Gastrocnemius medialis (tissue), 4 donors: ENCODE measurements at places on chromosomes 4 and X. TPM values are rescaled to one million over a fixed set of nuclear protein-coding genes. Genes with fewer than 3 reads are reported as not detected.

GRCh38 chr4:139875411-139875825, 209.8 kb downstream of the MGST2 start:
- no peak for DNase-seq

DNA sequence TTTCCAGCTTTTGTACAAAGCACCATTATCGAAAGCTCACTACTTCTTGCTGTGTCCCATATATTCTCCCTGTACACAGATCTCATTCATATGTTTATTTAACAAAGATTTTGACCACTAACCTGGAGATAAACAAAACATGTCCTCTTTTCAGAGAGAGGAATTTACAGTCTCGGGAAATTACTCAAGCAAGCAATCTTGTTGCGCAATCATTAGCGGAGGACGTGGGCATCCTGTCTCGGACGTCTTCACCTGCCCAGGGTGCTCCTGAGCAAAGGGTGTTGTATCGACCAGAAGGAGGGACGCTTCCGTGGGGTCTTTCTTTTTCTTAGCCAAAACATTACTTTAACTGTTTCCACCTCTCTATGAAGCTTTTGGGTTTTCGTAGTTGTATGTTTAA, 66.5 kb upstream of the CLCN4 start:
- no peak for DNase-seq

GRCh38 chrX:69060631-69061408, 104.4 kb downstream of the PJA1 start:
- DNase-seq: no peak

- DNase-seq: no peak
Observed at GRCh38 chr4:169400832-169401231, 130.1 kb upstream of the SH3RF1 start.

The LONRF3 gene
- total RNA-seq: 73.3 TPM

The FRAS1 gene
- total RNA-seq: 0.64 TPM
